Spinal cord (tissue), 10 donors: ENCODE measurements at places on chromosomes 2 and 18. TPM values are rescaled to one million over a fixed set of nuclear protein-coding genes. Genes with fewer than 3 reads are reported as not detected.

Gene PELI1
- total RNA-seq: 21.9 TPM

Gene SATB2
- 18.1 TPM for total RNA-seq

Gene CROCC2
- total RNA-seq: 4.4 TPM

Gene CNOT9
- 37.9 TPM for total RNA-seq

Gene TUBB6
- 107 TPM for total RNA-seq

Gene CRACDL
- 2.1 TPM for total RNA-seq

Gene VIT
- 3.8 TPM for total RNA-seq

Gene RTP5
- 5.3 TPM for total RNA-seq

DNA sequence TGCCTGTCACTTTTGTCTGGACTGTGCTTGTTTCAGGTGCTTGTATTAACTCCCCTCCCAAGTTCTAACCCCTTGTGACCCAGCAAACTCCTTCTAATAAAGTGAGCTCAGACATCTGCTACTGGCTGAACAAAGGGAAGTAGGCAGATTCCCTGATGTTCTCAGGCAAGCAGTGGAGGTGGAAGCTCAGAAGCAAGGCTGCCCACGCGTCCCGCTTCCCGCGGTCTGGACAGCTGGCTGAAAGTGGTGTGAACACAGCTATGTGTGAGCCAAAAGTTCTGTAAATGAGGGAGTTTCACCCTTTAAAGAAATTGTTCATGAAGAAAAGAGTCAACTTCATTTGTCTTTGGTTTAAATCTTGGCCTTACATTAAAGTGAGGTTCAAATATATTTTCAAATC is 40.0 kb downstream of the NAPG start:
- no peaks in the 10 kb centered on the region for H3K36me3 ChIP-seq
- no peak overlapping the region for H3K4me3 ChIP-seq
- peaks cover 1% of the 10 kb centered on the region for H3K4me1 ChIP-seq
- DNase-seq: no peak
- no peak overlapping the region for H3K27ac ChIP-seq
- no peaks in the 10 kb centered on the region for H3K27me3 ChIP-seq

GRCh38 chr2:15949126-15949525 is 8.8 kb downstream of the MYCN start:
- peaks cover 7% of the 10 kb centered on the region for H3K4me1 ChIP-seq
- H3K4me3 ChIP-seq: no peak overlapping the region
- no peaks in the 10 kb centered on the region for H3K27me3 ChIP-seq
- no peak for DNase-seq
- no peak overlapping the region for H3K27ac ChIP-seq
- H3K36me3 ChIP-seq: peaks cover 18% of the 10 kb centered on the region

DNA sequence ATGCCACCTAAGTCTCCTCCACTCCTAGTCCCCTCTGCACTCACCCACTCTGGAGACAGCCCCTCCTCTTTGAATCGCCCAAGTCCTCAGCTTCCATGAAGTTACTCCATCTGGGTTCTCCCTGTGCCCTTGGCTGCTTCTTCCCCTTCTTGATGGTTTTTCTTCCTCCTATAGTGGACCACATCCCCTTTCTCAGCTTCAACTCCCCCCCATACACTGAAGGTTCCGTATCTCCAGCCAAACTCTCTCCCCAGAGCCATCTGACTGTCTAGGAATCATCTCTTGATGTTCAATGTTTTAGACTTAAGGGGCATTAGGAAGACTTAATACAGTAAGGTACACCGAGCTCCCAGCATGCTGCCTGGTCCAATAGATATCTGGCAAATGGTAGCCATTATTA is 39.6 kb downstream of the EMX1 start:
- H3K27me3 ChIP-seq: no peaks in the 10 kb centered on the region
- no peak overlapping the region for H3K4me3 ChIP-seq
- H3K27ac ChIP-seq: no peak overlapping the region
- DNase-seq: no peak
- H3K4me1 ChIP-seq: peaks cover 16% of the 10 kb centered on the region
- H3K36me3 ChIP-seq: peaks cover 58% of the 10 kb centered on the region

- H3K4me3 ChIP-seq: no peak overlapping the region
- H3K27ac ChIP-seq: no peak overlapping the region
- no peaks in the 10 kb centered on the region for H3K36me3 ChIP-seq
- no peak for DNase-seq
- no peaks in the 10 kb centered on the region for H3K4me1 ChIP-seq
These were observed 66.4 kb downstream of the LINC00305 start for GRCh38 chr18:64082513-64082912.

DNA sequence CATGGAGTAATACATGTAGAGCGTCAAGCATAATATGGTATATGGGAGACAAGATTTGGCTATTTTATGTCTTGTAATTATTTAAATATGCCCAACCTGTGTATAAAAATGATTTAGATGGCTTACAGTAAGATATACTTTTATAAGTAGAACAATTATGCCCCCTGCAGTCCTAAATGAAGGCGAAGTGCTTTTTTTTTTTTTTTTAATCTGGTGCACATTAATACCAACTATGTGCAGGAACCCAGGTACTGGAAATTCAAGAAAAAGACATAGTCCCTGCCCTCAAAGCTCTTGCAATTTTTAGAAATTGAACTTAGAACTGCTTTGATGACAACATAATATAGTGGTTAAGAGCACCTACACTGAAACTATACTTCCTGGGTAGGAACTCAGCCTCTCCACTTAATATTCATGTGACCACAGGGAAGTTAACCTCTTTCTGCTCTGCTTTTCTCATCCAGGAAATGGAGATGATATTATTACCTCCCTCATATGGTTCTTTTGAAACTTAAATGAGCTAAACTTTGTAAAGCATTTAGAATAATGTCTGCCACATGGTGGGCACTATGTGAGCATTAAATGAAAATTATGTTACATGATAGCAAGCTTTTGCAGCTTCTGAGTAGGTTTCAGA is 38.1 kb downstream of the AFTPH start:
- no peak overlapping the region for H3K27ac ChIP-seq
- no peaks in the 10 kb centered on the region for H3K27me3 ChIP-seq
- no peaks in the 10 kb centered on the region for H3K36me3 ChIP-seq
- no peak overlapping the region for H3K4me3 ChIP-seq
- H3K4me1 ChIP-seq: no peaks in the 10 kb centered on the region
- DNase-seq: peak; percentile 50

GRCh38 chr2:47282621-47283272 is 120.2 kb upstream of the MSH2 start:
- H3K27ac ChIP-seq: no peak overlapping the region
- no peaks in the 10 kb centered on the region for H3K36me3 ChIP-seq
- no peak overlapping the region for H3K4me3 ChIP-seq
- DNase-seq: no peak

DNA sequence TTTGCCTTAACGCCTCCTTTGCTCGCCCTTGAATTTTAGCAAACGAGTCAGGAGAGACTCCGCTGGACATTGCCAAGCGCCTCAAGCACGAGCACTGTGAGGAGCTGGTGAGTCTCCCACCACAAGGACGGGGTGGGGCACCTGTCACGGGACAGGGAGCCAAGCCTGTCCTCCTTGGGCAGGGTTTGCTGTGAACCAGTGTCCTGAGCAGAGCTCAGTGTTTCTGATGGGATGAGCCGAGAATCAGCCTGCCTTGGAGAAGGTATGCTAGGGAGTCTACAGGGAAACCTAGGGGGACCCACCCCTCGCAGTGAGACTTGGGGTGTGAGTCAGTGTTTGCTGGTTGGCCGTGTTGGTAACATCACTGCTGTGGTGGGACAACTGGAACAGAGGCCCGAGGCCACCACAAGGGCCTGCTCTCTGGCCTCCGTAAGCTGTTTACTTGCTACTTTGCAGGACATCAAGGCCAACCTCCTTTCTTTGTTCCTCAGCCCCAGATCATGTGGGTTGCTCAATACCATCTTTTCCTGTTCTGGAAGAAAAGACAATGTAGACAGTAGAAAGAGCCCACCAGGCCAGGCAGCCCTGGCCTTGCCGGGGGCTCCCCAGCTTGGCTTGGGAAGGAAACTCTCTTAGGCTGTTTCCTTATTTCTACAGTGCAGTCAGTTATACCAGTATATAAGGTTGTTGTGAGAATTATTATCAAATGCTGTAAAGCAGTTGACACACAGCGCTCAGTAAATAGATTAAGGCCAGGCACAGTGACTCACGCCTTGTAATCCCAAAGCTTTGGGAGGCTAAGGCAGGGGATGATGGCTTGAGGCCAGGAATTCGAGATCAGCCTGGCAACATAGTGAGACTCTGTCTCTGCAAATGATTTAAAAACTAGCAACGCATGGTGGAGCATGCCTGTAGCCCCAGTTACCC is 42.4 kb downstream of the ITGB1BP1 start:
- peak; percentile 26 for DNase-seq
- no peaks in the 10 kb centered on the region for H3K27me3 ChIP-seq
- H3K27ac ChIP-seq: no peak overlapping the region
- peaks cover 14% of the 10 kb centered on the region for H3K4me1 ChIP-seq

GRCh38 chr2:27955384-27956161 is 65.0 kb downstream of the BABAM2 start:
- DNase-seq: no peak
- H3K27ac ChIP-seq: no peak overlapping the region
- no peaks in the 10 kb centered on the region for H3K36me3 ChIP-seq
- H3K4me1 ChIP-seq: peaks cover 3% of the 10 kb centered on the region
- H3K4me3 ChIP-seq: no peak overlapping the region

GRCh38 chr2:63699549-63699839 is 110.7 kb downstream of the MDH1 start:
- no peaks in the 10 kb centered on the region for H3K36me3 ChIP-seq
- no peak overlapping the region for H3K4me3 ChIP-seq
- no peaks in the 10 kb centered on the region for H3K27me3 ChIP-seq

- no peak for DNase-seq
- H3K36me3 ChIP-seq: peaks cover 4% of the 10 kb centered on the region
- H3K27me3 ChIP-seq: no peaks in the 10 kb centered on the region
- no peaks in the 10 kb centered on the region for H3K4me1 ChIP-seq
These were observed 80.8 kb downstream of the KCTD18 start for GRCh38 chr2:200428961-200429665.

- peaks cover 72% of the 10 kb centered on the region for H3K27me3 ChIP-seq
- H3K36me3 ChIP-seq: no peaks in the 10 kb centered on the region
- peaks cover 39% of the 10 kb centered on the region for H3K4me1 ChIP-seq
- no peak overlapping the region for H3K4me3 ChIP-seq
These were observed 2.3 kb downstream of the NEUROD1 start for GRCh38 chr2:181677912-181678586.

DNA sequence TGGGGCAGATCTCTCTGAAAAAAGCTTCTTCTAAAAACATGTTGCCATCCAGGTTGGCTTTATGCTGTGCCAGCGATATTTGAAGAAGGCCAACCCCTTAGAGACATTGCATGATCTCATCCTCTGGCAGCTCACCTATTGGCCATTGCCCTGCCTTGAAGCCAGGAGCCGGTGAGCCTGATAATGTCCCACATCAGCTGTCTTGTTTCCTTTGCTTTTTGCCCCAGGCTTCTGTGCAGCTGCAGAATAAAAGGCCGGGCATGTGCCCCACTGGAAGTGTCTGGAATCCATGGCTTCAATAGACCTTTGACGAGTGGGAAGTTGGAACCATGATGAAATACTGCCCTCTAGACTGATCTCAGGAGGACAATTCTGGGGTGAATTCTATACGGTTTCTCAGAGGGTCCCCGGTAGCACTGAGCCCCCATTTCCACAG is 523.5 kb upstream of the ZEB2 start:
- H3K4me3 ChIP-seq: no peak overlapping the region
- no peaks in the 10 kb centered on the region for H3K27me3 ChIP-seq
- H3K4me1 ChIP-seq: no peaks in the 10 kb centered on the region
- H3K27ac ChIP-seq: no peak overlapping the region
- DNase-seq: no peak

DNA sequence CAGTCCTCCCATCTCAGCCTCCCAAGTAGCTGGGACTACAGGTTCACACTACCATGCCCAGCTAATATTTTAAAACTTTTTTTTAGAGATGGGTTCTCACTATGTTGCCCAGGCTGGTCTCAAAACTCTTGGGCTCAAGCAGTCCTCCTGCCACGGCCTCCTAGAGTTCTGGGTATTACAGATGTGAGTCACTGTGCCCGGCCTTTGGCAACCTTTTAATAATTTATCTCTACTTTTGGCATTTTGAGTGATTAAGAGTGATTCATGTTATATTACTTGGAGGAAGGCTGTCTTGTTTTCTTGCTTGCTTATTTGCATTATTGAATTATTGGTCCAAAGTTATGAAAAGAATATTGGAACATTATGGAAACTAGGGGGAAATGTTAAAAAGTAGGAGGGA is 24.3 kb downstream of the NCOA1 start:
- no peaks in the 10 kb centered on the region for H3K36me3 ChIP-seq
- H3K4me1 ChIP-seq: no peaks in the 10 kb centered on the region
- H3K4me3 ChIP-seq: no peak overlapping the region
- no peaks in the 10 kb centered on the region for H3K27me3 ChIP-seq
- no peak for DNase-seq

GRCh38 chr2:85699325-85699724 is 5.2 kb downstream of the GNLY start:
- H3K36me3 ChIP-seq: peaks cover 2% of the 10 kb centered on the region
- no peaks in the 10 kb centered on the region for H3K27me3 ChIP-seq
- no peak overlapping the region for H3K4me3 ChIP-seq
- peaks cover 3% of the 10 kb centered on the region for H3K4me1 ChIP-seq
- no peak overlapping the region for H3K27ac ChIP-seq

DNA sequence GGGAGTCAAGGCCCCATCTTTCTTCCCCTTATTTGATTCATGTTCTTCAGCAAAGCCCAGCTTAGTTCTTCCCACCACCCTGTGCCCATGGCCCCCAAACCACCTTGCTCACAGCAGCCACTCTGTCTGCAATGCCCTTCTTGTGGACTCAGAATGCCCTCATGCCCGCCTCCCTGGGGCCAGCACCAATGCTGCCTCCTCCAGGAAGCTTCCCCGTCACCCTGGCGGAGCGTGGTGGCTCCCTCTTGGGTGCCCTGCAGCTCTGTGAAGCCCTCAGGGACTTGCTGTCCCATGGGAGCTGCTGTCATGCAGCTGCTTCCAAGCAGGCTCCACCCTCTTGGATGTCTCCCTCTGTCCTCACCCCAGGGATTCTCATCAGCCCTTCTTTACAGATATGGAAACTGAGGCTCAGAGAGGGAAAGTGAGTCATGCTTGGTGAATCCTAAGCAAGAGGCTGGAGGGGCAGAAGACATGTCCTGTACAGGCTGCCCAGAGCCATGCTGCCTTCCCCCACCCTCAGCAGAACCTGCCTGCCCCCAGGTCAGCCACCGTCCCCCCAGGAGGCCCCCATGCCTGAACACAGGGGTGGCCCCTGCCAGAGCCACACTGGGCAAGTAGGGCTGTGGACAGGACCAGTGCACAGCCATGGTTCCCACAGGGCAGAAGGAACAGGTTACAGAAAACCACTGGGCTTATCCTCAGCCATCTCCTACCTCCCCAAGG is 11.8 kb upstream of the DUSP2 start:
- H3K4me3 ChIP-seq: no peak overlapping the region
- no peak for DNase-seq
- H3K4me1 ChIP-seq: peaks cover 13% of the 10 kb centered on the region
- H3K36me3 ChIP-seq: no peaks in the 10 kb centered on the region
- no peaks in the 10 kb centered on the region for H3K27me3 ChIP-seq

GRCh38 chr2:3868012-3868805 is 164.8 kb downstream of the DCDC2C start:
- no peak overlapping the region for H3K27ac ChIP-seq
- H3K4me1 ChIP-seq: peaks cover 7% of the 10 kb centered on the region
- H3K27me3 ChIP-seq: no peaks in the 10 kb centered on the region
- H3K4me3 ChIP-seq: no peak overlapping the region
